ENCODE measurements at places on chromosomes 2 and 18. TPM values are rescaled to one million over a fixed set of nuclear protein-coding genes. Genes with fewer than 3 reads are reported as not detected.

The PDE11A gene
- total RNA-seq: 0.91 TPM

The CPO gene
- total RNA-seq: not detected

The IL36G gene
- total RNA-seq: not detected

The LYPD1 gene
- 28.6 TPM for total RNA-seq

The GYPC gene
- total RNA-seq: 59.0 TPM

The HOXD13 gene
- 4.2 TPM for total RNA-seq

The IL36B gene
- total RNA-seq: not detected

The TFPI gene
- 166 TPM for total RNA-seq

The CABYR gene
- 16.3 TPM for total RNA-seq

The COL5A2 gene
- 1,017 TPM for total RNA-seq

GRCh38 chr2:86706220-86706619 lies 13.9 kb upstream of the RMND5A start:
- DNase-seq: no peak

GRCh38 chr2:37630776-37631175 lies 40.7 kb downstream of the CDC42EP3 start:
- no peak for DNase-seq

DNA sequence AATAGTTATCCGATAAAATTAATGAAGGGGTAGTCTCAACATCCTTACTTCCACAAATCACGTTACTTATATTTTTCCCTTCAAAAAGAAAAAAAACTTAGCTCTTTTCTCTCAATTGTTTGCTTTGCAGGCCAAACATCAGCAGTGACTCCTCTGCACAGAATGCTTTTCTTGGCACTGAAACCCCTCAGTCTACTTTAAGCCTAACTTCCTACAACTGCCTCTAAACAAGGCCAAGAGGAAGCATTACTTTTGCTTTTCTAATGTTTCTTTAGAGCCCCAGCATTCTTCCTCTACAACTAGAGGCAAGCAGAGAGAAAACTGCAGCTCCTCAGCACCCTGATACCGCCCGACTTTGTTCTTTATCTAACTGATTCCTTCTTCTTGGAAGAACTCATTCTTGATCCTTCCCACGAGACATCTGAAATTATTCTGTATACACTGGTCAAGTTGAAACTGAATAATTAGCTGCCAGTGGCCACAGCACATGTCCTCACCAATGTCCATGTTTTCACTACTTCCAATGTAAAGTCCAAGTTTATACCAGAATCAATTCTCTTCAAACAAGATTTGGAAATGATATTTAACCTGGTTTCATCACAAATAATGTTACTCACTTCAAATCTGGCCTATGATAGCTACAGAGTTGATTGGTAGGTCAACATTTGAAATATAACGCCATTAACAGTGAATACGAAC lies 55.3 kb downstream of the DTNB start:
- peak; percentile 55 for DNase-seq

GRCh38 chr18:79581406-79581805 lies 98.2 kb upstream of the CTDP1 start:
- no peak for DNase-seq

DNA sequence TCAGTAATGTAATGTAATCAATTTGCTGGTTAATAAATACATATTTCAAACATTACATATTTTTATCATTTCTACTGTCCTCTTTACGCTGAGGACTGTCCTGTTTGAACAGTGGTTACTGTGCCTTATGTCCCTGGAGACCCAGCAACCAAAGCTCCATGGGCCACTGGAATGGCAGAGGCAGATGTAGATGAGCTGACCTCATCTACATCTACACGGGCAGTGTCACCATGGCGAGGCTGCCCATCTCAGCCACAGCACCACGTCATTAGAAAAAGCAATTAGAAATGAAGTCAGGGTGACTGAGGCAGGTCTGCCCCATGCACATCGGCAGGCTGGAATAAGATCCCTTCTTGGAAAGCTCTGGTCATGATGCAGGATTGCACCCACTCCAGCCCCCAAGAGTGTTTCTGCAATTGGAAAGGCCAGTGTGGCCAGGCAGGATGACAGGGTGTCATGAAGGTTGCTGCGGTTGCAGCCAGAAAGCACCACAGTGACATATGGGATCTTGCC lies 237.5 kb downstream of the NDUFA10 start:
- DNase-seq: no peak

GRCh38 chr2:214311031-214311533 lies 99.8 kb upstream of the VWC2L start:
- no peak for DNase-seq

- DNase-seq: no peak
These were observed 34.8 kb upstream of the LINC00305 start for GRCh38 chr18:64183665-64184064.

GRCh38 chr2:204967199-204967960 lies 422.1 kb downstream of the PARD3B start:
- no peak for DNase-seq

DNA sequence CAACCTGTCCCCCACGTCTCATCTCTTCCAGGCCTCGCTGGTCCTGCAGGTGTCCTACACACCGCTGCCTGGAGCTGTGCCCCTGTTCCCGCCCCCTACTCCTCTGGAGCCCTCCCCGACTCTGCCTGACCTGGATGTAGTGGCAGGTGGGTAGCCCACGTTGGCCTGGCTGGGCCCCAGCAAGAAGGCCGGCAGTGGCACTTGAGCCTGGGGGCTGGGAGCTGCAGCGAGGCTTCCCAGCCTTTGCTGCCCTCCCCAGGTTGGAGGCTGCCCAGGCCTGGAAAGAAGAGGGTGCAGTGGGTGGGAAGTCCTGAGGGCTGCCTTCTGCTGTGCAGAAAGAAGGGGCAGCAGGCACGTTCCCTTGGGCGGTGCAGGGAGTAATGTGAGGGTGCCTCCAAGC lies 58.4 kb downstream of the DYSF start:
- DNase-seq: no peak

DNA sequence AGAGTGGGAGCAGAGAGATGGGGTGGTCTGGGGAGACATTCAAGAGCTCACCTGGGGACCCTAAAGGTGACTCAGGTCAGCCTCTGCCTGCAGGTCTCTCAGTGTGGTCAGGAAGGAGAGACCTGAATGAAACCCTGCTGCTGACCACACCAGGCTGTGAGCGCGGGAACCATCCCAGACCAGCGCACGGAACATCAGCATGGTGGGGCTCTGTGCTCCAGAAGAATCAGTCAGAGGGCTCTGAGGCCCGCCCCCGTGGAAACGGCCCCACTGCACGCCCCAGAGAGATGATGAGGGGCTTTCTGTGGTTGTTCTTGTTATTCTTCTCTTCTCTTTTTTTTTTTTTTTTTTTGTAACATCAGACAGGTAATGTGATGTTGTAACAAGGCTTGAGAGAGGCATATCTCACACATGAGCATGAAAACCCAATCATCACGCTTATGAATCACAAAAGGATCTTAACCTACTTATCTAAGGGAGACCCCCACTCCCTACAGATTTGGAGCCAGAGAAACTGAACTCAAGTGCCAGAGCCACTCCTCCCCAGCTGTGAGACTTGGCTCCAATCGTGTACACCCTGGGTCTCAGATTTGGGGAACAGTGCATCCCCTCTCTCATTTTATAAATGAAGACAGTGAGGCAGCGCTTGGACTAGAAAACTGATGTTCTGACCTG lies 302.2 kb downstream of the EIPR1 start:
- no peak for DNase-seq

- peak; percentile 57 for DNase-seq
These were observed 7.5 kb downstream of the C2orf49 start for GRCh38 chr2:105344704-105345345.

GRCh38 chr2:6412533-6413091 lies 453.1 kb downstream of the CMPK2 start:
- DNase-seq: peak; percentile 58

- DNase-seq: peak; percentile 72
These were observed 145.6 kb downstream of the FAM161A start for GRCh38 chr2:61707984-61708852.

DNA sequence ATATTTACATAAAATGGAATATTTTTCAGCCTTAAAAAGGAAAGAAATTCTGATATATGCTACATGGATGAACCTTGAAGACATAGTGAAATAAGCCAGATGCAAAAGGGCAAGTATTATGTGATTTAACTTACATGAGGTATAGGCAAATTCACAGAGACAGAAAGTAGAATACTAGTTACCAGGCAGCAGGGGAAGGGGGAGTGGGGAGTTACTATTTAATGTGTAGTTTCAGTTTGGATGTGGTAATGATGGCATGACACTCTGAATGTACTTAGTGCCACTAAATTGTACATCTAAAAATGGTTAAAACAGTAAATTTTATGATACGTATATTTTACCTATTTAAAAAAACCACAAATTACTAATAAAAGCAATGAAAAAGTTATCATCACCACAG lies 12.1 kb downstream of the METTL4 start:
- DNase-seq: no peak

- no peak for DNase-seq
These were observed 47.1 kb upstream of the IGFBP5 start for GRCh38 chr2:216742411-216742810.

- peak; percentile 15 for DNase-seq
These were observed 48.8 kb downstream of the STK39 start for GRCh38 chr2:168198476-168199207.

- no peak for DNase-seq
These were observed 55.9 kb upstream of the RTN4 start for GRCh38 chr2:55106148-55106547.

GRCh38 chr2:60891180-60891579 lies 9.8 kb downstream of the REL start:
- DNase-seq: no peak

DNA sequence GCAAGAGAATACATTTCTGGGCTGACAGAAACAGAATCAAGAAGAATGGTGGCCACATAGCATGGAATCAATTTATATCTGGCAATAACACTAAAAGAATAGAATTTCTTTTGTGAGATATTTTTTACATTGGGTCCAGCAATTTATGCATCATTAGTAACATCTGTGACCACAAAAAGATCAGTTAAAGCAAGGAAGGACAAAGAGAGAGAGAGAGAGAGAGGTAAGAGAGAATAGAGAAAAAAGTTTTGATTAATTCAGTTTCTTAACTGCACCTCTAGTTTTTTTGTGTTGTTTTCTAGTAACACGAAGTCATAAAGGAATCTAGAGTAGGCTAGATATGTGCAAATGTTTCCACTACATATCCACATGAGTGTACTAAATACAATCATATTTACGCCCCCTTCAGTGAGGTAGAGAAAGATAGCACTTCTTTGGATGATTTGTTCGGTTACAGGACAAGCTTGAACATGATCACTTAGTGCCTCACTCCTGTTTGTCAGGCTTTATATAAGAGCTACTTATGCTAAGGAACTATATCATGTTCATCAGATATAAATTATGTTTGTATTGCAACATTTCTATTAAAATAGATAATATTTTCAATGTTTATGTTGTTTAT lies 247.4 kb upstream of the COL3A1 start:
- DNase-seq: no peak

- DNase-seq: no peak
These were observed 78.4 kb upstream of the FZD7 start for GRCh38 chr2:201955231-201955630.

GRCh38 chr2:138881126-138881525 lies 100.9 kb upstream of the NXPH2 start:
- DNase-seq: no peak

- DNase-seq: no peak
These were observed 11.9 kb downstream of the NGEF start for GRCh38 chr2:233000886-233001750.

DNA sequence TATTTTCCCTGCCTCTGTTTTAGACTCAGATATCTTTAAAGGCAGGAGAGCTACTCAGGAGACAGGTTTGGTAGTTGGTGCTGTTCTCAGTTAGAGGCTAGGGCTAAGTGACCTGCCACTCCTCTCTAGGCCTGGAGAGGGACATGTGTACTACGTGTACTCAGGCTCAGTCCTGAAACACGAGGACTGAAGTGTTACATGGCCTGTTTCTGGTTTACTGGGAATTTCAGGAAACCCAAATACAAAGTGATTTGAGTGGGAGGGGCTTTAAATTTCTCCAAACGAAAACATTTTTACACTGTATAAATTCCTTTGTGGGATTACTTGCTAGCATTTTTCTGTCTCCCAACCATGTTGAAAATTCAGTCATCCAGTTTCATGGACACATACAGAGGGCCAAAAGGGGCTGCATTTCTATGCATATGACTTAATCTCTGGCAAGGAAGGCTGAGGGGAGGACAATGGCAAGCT lies 343.3 kb downstream of the CYP26B1 start:
- DNase-seq: no peak

- DNase-seq: peak; percentile 48
These were observed 64.7 kb upstream of the MGAT5 start for GRCh38 chr2:134189009-134189720.

GRCh38 chr18:80253236-80253635 lies 5.9 kb upstream of the PARD6G start:
- no peak for DNase-seq

DNA sequence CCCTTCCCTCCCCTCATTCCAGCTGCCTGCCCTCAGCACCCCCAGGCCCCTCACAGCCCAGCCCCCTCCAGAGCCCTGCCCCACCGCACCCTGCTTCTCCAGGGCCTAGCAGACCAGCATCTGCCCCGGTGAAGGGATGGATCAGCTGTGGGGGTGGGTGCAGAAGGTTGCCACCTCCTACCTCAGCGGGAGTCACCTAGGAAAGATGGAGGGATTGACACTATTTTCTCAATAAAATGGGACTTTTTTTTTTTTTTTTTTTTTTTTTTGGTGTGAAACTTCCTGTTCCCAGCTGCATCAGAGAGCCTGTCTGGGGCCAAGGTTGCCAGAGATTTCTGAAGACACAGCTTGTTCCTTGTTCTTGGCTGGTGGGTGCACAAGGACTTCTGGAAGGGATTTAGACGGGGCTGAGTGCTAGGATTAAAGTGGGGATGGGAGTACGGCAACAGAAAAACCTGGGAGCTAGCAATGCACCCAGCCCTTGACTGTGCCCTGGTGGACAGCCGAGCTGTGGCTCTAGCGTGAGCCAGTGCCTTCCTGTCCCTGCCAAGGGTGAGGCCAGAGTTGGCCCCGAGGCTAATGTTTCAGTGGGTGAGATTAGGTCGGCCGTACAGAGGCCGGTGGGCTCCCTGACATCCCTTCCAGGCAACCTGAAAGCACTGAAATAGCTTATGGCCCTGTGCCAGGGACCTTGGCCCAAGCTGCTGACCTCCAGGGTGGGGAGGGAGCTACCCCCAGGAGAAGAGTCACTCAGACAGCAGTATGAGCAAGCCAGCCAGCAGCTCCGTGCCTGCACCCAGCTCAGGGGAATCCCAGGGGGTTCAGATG lies 4.6 kb downstream of the B3GNT7 start:
- no peak for DNase-seq

Data from A172 (cell line).